Cerebellar nuclear complex (tissue), 1 donor: ENCODE measurements at places on chromosomes 4 and X.
A peak's percentile ranks its signal among the peaks of the same experiment; 100 is the strongest.

GRCh38 chr4:67697860-67698687, 2.9 kb downstream of the UBA6 start:
- DNase-seq: no peak

- DNase-seq: no peak
Measured at GRCh38 chr4:99324979-99325378, 3.8 kb upstream of the ADH1B start.

DNA sequence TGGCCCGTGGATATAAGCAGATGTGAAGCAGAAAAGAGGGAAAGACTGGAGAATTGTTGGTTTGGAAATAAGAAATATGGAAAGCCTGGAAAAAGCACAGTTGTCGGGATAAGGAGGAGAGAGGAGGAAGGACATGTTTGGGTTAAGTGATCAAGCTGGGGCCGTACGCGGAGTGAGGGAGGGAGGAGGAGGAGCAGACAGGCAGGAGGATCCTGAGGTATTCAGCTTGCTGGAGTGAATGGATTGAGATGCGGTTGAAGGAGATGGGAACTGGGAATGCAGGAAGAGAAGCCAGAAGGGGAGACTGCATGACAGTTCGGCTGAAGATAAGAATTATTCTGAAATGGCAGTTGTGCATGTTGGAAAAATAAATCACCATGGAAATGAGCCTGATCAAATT, 21.2 kb downstream of the ZFP42 start:
- no peak for DNase-seq

GRCh38 chr4:123338715-123339114, 57.9 kb upstream of the SPRY1 start:
- no peak for DNase-seq

- DNase-seq: no peak
Measured at GRCh38 chrX:150958177-150958576, 25.0 kb upstream of the HMGB3 start.

- DNase-seq: no peak
Measured at GRCh38 chr4:152115794-152116193, 355.0 kb upstream of the GATB start.

GRCh38 chr4:175646802-175647201, 165.3 kb downstream of the GPM6A start:
- DNase-seq: peak; percentile 18

DNA sequence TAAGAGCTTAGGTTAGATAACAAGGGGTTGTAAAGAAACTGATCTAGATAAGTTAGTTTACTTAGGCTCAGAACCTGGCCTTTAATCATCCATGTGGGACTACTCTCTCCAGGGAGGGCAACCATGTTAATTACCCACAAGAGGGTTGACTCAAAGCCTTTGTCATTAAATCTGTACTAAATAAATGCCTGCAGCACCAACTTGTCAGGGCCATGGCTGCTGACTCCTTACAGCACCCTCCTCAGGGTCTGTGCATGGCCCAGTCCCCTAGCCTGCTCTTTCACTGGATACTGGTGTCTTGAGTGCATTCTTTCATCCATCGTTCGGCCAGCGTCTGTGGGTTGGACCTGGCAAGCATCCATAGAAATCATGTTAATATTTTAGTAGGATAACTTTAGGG, 34.7 kb downstream of the CASP3 start:
- DNase-seq: no peak

GRCh38 chrX:29143356-29143755, 556.1 kb downstream of the IL1RAPL1 start:
- no peak for DNase-seq

DNA sequence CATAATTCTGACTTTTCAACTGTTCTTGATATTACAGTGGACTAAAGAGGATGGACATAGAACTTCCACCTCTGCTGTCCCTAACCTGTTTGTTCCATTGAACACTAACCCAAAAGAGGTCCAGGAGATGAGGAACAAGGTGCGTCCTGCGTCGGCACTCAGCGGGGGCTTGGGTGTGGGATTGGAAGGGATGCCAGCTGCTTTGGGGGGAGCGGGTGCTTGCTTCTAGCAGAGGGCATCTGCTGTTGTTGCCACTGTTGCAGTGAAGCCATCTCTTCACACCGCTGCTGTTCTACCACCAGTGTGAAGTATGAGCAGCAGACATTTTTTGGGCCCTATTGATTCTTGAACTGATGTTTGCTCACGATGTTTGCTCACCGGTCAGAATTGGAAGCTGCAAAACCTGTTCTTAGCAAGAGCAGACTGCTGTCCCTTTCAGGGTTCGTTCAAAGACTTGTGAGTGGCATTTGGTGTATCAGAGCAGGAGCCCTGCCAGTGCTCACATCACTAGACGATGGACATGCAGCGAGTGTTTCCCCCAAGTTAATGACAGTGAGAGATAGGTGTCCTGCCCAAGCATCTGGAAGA, 55.4 kb downstream of the NOP14 start:
- DNase-seq: no peak

DNA sequence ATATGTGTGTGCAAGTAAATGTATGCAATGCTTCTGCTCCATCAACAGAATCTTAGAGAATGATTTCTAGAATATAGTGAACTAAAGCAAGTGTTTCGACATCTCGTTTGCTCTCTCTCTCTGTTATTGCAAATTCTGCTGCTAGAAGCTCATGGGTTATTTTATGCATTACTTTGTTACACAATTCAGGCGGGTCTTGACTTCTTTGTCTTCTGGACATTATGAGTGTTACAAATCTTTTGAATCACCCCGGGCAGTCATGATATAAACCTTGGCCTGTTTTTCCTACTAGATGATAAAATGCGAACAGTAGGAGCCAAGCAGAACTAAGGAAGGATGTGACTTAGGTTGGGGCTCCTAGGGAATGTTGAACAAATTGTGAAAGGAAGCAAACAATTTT, 166.4 kb upstream of the SFRP2 start:
- DNase-seq: no peak

DNA sequence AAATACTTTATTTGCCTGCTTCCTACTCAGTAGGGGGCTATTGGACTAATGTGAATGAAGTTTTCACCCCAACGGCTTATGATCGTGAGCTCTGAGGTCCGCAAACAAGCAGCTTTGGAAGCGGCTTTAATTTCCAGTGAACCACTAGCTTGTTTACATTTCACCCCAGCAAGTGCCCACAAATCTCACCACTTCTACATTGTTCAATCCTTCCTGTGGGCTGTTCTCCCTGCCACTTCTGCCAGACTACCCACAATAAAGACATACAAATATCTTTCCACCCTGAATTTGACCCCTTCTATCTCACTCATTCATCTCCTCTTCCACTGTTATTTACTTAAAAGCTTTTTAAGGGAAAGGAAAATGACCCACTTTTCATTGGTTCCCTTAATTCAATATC, 98.0 kb downstream of the CDS1 start:
- DNase-seq: no peak

DNA sequence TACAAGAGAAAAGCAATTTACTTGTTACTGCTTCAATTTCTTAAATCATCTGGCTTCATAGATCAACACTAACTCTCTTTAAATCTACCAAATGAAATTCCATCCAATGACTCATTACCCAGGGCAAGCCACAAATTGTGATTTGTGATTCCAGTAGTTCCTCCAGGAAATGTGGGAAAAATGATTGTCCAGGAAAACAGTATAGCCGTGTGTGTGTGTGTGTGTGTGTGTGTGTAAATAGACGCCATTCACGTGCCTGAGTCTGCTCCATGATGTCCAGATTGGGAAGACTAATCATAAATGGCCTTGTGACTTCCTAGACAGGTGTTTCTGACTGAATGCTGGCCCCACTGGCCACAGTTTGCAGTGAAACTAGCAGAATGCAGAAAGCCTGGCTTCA, 121.3 kb downstream of the HS6ST2 start:
- DNase-seq: no peak

DNA sequence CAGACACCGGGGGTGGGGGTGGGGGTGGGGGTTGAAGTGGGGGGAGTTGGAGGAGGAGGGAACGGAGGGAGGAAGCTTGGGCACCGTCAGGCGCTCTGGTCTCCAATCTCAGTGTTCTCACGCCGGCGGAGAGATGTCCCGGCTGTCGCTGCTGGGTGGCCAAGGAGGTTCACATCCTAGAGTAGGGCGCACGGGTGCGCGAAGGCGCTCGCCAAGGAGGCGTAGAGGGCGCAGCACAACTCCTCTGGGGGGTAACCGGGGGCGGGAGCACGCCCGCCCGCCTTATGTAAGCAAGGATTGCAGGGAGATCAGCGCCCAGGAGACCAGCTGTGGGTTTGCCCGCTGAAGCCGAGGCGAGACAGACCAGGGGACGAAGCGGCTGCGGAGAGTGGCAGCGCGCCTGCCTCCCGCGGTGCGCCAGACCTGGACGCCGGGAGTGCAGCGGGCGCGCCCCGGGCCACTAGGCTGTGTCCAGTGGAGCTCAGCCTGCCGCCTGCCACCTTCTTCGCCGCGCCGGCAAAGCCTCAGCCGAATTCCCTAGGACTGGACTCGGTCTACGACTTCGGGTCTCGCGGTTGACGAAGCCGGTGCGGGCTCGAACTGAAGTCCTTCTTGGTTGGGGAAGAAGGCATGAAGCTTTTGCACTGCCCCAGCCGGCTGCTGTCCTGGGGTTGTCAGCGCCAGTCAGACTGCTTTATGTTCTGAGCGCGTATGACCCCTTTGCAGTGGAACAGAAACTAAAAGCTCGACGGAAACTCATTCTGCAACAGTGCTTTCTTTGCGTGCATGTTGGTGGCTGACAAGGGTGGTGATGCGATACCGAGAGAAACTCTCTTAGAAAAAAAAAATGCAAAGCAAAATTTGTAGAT, 707 bp upstream of the UNC5C start:
- no peak for DNase-seq

DNA sequence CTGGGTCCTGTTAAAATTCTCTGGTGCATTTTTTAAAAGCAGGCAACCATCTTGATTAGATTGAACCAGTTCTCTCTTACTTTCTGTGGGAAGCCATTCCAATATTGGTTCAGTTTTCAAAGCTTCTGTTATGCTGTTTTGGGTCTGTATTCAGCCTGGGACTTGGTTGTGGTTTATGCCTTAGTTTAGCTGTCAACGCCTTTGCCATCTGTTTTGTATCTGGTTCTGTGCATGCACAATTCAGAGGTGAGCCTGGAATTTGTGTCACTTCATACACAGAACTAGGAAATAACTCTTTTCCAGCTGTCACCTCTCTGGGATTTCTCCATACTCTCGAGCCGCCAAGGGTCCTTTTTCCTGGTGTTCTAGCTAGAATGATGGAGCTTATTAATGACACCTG, 46.2 kb downstream of the STAP1 start:
- DNase-seq: no peak

- DNase-seq: no peak
Measured at GRCh38 chrX:30965767-30966166, 76.7 kb upstream of the TAB3 start.

GRCh38 chrX:143781103-143781502, 60.6 kb upstream of the SPANXN2 start:
- DNase-seq: no peak

DNA sequence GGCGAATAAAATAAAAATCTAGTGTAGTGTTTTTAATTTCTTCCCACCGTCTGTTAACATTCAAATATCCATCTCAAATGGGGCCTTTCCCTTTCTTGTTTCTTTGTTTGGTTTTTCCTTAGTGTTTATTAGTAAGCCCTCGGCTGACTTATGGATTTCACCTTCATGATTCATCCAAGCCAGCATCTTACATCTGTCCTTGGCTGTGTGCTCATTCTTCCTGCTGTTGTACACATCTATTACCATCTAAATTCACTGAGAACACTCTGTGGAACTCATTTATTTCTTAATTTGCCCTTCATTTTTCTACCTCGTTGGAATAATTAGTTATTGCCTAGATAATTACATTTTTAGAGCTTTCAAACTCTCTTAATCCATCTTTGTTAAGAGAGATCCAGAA, 84.9 kb downstream of the SPCS3 start:
- DNase-seq: no peak

DNA sequence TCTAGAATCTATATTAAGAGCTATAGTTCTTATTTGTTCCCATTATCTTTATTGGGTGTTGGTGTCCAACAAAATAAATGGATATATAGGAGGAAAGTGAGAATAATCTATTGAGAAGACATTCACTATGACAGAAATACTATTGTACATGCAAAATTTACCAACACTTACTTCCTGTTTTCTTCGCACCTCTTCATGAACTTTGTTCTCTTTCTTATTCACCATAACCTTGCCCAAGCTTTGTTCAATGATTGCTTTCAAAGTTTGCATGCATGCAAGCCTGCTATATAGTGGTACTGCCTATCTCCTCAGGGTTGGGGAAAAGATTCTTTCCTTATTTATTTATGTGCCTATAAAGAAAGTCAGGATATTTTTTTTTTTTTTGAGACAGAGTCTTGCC, 176.4 kb upstream of the JADE1 start:
- DNase-seq: no peak

- no peak for DNase-seq
Measured at GRCh38 chr4:171573181-171573580, 240.0 kb upstream of the GALNTL6 start.
